ENCODE measurements at places on chromosomes 2 and 18. TPM values are rescaled to one million over a fixed set of nuclear protein-coding genes. Genes with fewer than 3 reads are reported as not detected.

- H3K27ac ChIP-seq = peak overlapping the region; percentile 77
- no peaks in the 10 kb centered on the region for H3K27me3 ChIP-seq
- H3K4me3 ChIP-seq = no peak overlapping the region
- DNase-seq = peak; percentile 73
- H3K36me3 ChIP-seq = no peaks in the 10 kb centered on the region
These were observed 211.0 kb downstream of the NEDD4L start for GRCh38 chr18:58254873-58255511.

- peaks cover 5% of the 10 kb centered on the region for H3K4me1 ChIP-seq
- no peaks in the 10 kb centered on the region for H3K36me3 ChIP-seq
- no peak overlapping the region for H3K4me3 ChIP-seq
These were observed 1.1 kb downstream of the MREG start for GRCh38 chr2:216012133-216012829.

GRCh38 chr2:46632349-46632748 lies 153.0 kb downstream of the TMEM247 start:
- H3K27me3 ChIP-seq = no peaks in the 10 kb centered on the region
- no peaks in the 10 kb centered on the region for H3K4me1 ChIP-seq
- no peak overlapping the region for H3K27ac ChIP-seq
- no peak overlapping the region for H3K4me3 ChIP-seq

DNA sequence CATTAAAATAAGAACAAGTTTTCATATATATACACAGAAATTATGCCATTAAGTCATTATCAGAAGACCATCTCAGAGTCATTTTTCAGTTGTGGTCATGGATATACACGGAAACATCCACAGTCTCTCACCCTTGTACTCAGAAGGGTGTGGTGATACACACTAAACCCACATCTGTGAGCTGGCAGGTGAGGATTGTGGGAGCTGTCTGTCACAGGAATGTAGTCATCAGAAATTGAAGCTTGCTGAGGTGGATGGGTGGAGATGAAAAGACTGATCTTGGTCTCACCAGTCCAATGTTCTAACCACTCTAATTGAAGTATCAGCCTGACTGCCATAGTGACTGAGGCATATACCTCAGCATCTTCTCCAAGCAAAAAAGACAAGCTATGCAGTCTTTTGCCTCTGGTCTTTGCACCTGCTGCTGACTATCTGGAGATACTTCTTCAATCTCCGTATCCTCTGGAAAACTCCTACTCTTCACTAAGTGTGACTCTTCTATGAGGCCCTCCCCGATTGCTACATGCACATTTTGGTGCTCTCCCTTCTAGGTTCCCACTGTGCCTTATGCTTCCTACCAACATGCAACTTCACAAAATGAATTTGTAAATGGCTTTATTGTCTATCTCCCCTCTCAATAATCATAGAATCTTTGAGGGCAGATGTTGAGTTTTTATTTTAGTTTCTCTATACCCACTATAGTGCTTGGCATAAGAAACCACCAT lies 232.8 kb downstream of the DYM start:
- DNase-seq = no peak
- H3K4me3 ChIP-seq = no peak overlapping the region
- no peaks in the 10 kb centered on the region for H3K27me3 ChIP-seq
- no peaks in the 10 kb centered on the region for H3K36me3 ChIP-seq
- peaks cover 32% of the 10 kb centered on the region for H3K4me1 ChIP-seq

- no peak for DNase-seq
- no peak overlapping the region for H3K27ac ChIP-seq
- H3K4me3 ChIP-seq = no peak overlapping the region
- no peaks in the 10 kb centered on the region for H3K27me3 ChIP-seq
- H3K4me1 ChIP-seq = no peaks in the 10 kb centered on the region
These were observed 239.5 kb upstream of the MGAT5 start for GRCh38 chr2:134014196-134014960.

GRCh38 chr2:168416555-168416954 lies 39.5 kb upstream of the CERS6 start:
- no peaks in the 10 kb centered on the region for H3K4me1 ChIP-seq
- no peak overlapping the region for H3K27ac ChIP-seq
- H3K4me3 ChIP-seq = no peak overlapping the region
- no peaks in the 10 kb centered on the region for H3K36me3 ChIP-seq
- DNase-seq = no peak
- H3K27me3 ChIP-seq = no peaks in the 10 kb centered on the region

DNA sequence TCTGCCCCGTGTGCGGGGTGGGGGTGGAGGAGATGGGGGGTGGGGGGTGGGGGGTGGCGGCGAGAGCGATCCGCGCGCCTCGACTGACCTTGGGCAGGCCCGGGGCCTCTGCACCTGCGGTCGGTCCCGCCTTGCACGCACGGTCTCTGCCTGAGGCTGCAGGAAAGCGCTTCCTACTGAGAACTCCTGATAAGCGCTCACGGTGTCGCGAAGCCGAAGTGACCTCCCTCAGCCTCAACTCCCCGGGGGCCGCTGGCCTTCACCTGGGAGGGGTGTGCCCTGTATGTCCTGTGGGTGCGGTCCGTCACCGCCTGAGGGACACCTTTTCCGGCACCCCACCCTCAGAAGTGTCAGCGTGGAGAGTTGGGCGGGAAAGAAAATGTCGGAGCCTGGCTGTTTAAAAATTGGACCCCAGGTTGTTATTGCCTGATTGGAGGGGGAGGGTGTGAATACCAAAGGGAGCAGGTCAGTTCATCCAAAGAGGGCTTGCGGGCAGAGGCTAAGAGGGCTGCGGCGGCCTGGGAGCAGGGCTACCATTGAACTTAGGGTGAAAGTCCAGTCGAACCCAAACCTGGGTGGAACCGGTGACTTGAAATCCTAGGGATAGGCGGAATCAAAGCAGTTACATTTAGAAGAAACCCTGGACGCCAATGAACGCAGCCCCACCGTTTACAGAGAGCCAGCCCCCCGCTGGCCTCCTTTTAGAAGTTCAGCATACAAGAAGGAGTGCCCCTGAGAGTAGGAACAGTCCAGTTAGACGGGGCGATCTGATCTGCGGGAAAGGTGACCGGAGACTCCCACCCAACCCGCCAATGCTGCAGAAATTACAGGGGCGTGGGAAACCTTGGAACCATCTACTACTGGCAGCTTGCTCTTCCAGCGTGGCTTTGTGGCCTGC lies 1.2 kb downstream of the MAL start:
- H3K27ac ChIP-seq = no peak overlapping the region
- peaks cover 13% of the 10 kb centered on the region for H3K4me1 ChIP-seq
- H3K27me3 ChIP-seq = peaks cover 30% of the 10 kb centered on the region
- no peaks in the 10 kb centered on the region for H3K36me3 ChIP-seq
- DNase-seq = no peak

GRCh38 chr2:128608921-128609880 lies 290.5 kb upstream of the HS6ST1 start:
- H3K27me3 ChIP-seq = no peaks in the 10 kb centered on the region
- H3K27ac ChIP-seq = no peak overlapping the region
- no peak overlapping the region for H3K4me3 ChIP-seq
- DNase-seq = peak; percentile 46

DNA sequence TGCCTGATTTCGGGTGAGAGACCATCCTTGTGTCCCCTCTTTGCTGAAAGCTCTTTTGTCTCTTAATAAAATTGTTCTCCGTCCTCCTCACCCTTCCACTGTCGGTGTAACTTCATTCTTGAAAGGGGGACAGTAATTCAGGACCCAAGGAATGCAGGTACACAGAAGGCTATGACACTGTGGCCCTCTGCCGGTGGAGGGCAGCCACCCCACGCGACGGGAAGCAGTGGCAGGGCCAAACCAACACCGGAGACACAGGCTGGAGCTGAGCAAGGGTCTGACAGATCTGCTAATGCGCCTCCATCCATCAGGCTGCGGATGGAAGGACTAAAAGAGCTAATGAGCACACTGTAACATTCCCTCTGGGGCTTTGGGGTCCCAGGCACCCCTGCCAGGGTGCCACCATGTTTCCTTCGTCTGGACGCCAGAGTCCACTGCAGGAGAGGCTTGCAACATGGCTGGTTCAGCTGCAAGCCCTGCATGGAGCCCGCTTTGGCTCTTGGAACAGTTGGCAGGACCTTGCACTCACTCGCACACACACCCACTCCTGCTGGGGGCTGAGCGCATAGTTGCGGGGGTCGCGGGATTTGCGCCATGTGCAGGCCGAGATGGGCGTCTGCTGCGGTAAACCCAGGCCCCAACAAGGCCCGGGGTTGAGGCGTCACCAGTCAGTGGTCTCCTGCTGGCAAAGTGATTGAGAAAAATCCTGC lies 544.1 kb upstream of the CDH7 start:
- H3K36me3 ChIP-seq = no peaks in the 10 kb centered on the region
- no peak overlapping the region for H3K4me3 ChIP-seq
- H3K4me1 ChIP-seq = no peaks in the 10 kb centered on the region
- no peaks in the 10 kb centered on the region for H3K27me3 ChIP-seq
- no peak overlapping the region for H3K27ac ChIP-seq

DNA sequence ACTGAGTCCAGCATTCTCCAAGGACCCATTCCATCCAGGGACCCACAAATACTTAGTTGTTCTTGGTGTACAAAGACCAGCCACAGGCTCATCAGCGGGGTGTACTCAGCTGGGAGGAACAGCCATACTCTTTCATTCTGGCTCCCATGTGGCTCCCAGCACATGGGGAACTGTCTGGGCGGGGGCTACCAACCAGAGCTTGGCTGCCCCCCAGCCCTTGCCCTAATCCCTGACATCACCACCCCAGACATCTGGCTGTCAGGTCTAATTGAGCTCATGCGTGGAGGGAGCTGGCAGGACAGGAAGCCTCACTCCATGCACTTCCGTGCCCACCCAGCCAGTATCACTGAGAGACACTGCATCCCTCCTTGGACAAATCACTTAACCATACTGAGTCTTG lies 283.6 kb downstream of the DYSF start:
- DNase-seq = no peak
- H3K4me3 ChIP-seq = no peak overlapping the region
- no peaks in the 10 kb centered on the region for H3K4me1 ChIP-seq
- H3K36me3 ChIP-seq = no peaks in the 10 kb centered on the region
- no peaks in the 10 kb centered on the region for H3K27me3 ChIP-seq

DNA sequence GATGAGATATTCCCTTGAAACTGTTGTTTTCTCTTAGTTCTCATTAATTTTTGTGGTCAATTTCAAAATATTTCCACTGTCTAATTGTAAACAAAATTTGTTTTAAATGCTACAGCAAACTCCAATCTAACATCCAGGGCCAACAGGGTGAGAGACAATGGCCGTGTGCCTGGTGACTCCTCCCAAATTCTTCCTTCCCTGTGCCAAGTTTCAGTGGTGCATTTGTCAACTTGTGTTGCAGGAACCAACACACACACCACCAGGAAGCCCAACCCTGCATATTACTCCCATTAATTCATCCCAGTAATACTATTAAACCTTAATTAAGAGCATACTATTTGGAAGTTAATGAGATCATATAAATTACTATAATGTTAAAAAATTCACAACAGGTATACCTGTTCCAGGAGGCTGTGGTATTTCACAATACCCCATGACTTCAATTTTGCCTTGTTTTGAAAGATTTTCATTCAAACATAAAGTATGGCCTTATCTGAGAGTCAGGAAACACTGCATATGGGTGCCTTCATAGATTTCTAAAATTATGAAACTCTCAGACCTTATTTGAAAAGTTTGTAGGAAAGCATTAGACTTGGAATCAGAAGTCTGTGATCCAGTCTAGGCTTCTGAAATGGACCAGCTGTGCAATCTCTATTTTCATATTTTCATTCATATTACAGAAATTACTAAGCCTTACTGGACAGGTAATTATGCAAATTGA lies 1.1 kb downstream of the SERPINB2 start:
- H3K27ac ChIP-seq = no peak overlapping the region
- DNase-seq = no peak
- H3K36me3 ChIP-seq = no peaks in the 10 kb centered on the region
- H3K4me1 ChIP-seq = no peaks in the 10 kb centered on the region

GRCh38 chr2:104448661-104449440 lies 405.1 kb upstream of the POU3F3 start:
- DNase-seq = no peak
- H3K27ac ChIP-seq = no peak overlapping the region
- H3K36me3 ChIP-seq = no peaks in the 10 kb centered on the region
- no peak overlapping the region for H3K4me3 ChIP-seq
- H3K4me1 ChIP-seq = no peaks in the 10 kb centered on the region

- H3K27me3 ChIP-seq = no peaks in the 10 kb centered on the region
- no peaks in the 10 kb centered on the region for H3K36me3 ChIP-seq
- H3K4me1 ChIP-seq = peaks cover 16% of the 10 kb centered on the region
- no peak for DNase-seq
These were observed 616 bp downstream of the EML6 start for GRCh38 chr2:54723996-54724559.

- H3K27ac ChIP-seq = no peak overlapping the region
- H3K4me1 ChIP-seq = no peaks in the 10 kb centered on the region
- no peaks in the 10 kb centered on the region for H3K27me3 ChIP-seq
- no peak for DNase-seq
These were observed 25.8 kb downstream of the PLEKHA3 start for GRCh38 chr2:178506101-178506500.

DNA sequence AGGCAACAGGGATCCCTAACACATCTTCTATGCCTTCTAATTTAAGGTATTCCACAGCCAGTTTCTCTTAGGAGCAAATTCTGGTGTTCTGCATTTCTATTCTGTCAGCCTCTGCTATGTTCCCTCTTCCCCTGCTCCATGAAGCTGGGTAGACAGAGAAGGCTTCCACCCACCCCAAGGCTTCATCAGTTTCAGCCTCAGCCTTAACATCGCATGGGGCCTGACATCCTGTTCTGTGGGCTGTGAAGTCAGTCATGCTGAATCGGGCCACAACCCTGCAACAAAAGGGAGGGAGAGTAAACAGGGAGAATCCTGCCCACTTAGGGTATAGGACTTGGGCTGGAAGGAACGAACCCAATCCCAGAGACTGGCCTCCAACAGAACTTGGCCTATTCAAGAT lies 70.6 kb upstream of the PPM1B start:
- H3K27ac ChIP-seq = no peak overlapping the region
- H3K4me1 ChIP-seq = no peaks in the 10 kb centered on the region
- DNase-seq = no peak
- H3K36me3 ChIP-seq = no peaks in the 10 kb centered on the region

DNA sequence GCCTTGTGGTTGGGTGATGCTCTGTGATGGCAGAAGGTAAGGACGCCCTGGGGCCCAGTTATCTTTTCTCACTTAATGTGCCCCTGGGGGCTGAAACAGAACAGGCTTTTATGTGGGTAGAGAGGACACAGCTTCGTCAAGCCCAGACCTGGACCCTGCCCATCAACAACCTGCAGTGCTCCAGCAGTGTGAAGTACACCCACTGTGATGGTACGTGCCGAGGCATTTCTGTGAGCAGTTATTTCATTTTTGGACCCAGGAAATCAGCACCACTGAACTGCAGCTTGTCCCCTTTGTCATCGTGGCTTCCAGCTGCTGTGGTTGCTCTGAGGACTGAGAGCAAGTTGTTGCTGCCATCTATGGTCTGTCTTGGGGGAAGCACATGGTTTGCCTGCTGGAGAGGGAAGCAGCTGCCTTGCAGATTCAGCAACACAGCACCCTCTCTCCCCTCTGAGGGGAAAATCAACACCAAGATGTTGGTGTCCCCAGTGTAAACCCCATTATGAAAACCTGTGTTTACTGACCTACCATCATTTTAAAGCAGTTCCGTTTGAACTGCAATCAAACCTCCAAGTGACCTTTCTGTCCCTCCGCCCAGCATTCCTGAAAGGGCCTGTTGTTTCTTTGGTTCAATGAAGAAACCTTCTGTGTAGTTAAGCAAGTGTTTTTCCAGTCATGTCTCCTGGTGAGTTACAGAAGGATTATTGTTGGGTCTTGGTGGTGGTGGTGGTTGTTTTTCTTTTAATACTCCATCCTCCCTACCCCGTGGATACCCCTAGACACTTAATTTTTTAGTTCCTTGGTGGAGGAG lies 158.2 kb downstream of the MGAT5 start:
- no peak overlapping the region for H3K27ac ChIP-seq
- H3K36me3 ChIP-seq = no peaks in the 10 kb centered on the region
- H3K4me3 ChIP-seq = no peak overlapping the region

POMC gene
- 21.0 TPM for total RNA-seq

THOC1 gene
- 50.3 TPM for total RNA-seq

ZNF396 gene
- 2.5 TPM for total RNA-seq

GALNT5 gene
- total RNA-seq = 1.1 TPM

EFR3B gene
- total RNA-seq = 1.9 TPM

Measured in sigmoid colon (tissue), 7 donors.